ENCODE measurements at places on chromosomes 16 and 17.

DNA sequence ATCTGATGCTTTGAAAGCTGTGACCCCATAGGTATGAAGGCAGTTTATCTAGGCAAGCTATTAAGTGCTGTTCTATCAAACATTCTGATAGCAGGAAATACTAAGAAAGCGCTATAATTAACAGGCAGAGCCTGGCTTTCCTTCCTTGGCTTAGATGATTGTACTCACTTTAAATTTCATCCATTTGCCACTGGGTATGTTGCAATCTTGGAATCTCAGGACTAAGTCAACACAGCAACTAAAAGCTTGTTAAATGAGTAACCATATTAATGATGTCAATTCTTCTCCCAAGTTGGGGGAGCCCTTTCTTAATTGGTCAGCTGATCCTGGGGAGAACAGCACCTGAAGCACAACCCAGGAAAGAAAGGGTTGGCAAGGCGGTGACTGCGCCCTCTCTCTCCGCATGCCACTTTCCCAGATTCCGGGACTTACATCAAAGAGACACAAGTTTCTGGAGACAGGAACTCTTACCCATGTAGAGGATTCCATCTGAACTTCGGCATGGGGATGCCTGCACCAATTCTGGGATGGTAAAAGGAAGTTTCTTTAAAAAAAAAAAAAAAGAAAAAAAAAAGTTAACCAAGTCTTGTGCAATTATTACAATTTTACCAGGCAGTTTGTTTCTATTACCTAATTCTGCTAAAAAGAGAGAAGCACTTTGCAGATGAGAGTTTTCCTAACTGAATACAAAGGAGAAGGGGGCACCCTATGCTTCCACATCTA, 54.4 kb upstream of the ICAM2 start:
- peak; percentile 75 for DNase-seq

DNA sequence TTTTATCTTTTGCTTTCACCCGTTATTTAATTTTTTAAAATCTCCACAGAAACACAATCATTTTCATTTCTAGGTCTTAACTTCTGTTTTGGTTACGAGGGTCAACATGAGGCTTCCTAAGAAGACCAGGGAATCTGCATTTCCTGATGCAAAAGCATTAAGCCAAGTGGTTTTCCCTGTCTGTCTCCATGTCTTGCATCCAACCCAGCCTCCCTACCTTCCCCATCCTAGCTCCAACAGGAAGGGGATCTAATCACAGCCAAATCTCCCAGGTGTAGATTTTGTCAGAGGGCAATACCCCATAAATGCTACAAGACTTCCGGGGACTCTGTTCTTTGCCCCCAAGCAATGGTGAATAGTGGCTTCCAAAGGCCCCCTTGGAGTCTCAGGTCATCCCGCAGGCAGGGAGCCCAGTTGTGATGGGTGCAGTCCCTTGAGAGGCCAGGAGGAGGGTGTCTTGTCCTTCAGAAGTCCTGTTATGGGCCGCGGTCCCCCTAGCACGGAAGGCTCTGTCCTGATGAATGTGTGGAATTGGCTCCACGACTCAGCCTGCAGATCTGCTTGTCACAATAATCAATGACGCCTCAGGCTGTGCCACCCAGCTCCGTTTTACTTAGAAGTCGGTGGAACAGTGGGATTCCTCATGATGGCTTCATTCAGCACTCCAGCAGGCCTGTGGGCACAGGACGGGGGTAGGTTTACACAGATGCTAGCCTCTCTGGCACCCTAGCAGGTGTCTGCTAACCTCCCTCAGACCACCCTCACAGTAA, 141.1 kb downstream of the RGS9 start:
- DNase-seq: peak; percentile 41

GRCh38 chr17:21129023-21129681, 2.4 kb downstream of the DHRS7B start:
- DNase-seq: peak; percentile 69

DNA sequence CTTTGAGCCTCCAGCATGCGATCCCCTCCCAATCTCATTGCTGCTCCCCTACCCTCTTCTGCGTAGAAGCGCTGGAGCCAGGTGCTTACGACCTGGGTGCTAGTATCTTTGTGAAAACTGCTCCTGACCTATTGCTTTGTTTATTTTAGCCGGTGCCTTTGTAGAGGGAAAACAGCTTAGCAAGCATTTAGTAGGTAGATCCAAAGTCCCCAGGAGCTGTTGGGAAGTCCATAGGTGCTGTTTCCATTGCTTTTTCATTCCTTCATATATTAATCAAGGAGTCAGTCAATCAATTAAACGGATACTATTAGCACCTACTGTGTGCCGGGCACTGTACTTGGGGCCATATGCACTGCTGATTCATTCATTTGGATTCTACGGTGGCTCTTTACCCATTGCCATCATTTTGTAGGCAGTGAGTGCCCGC, 497.6 kb downstream of the WWOX start:
- no peak for DNase-seq

GRCh38 chr17:80007939-80008338, 27.7 kb downstream of the TBC1D16 start:
- DNase-seq: no peak

GRCh38 chr16:17510567-17510966, 39.8 kb upstream of the XYLT1 start:
- peak; percentile 89 for DNase-seq

GRCh38 chr16:22053921-22054341, 38.4 kb upstream of the VWA3A start:
- no peak for DNase-seq

DNA sequence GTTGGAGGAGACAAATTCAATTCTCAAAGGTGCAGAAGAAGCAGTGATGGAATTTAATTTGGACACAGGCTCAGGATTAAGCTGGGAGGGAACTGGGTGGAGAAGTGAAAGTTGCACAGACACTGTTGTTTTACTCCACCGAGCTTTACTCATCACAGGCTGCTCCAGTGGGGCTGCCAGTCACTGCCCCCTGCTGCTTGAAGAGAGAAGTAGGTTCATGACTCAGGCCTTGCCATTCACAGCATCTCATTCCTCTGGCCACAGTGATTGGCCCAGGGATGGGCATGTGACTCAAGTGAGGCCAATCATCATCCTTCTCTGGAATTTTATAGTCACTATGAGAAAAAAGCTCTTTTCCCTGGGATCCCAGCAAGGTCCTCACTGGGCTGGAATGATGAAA, 11.8 kb downstream of the GNAO1 start:
- peak; percentile 20 for DNase-seq

- no peak for DNase-seq
These were observed 46.1 kb downstream of the GTF3C1 start for GRCh38 chr16:27503662-27504061.

- DNase-seq: no peak
These were observed 9.6 kb downstream of the SLX4 start for GRCh38 chr16:3601614-3602319.

DNA sequence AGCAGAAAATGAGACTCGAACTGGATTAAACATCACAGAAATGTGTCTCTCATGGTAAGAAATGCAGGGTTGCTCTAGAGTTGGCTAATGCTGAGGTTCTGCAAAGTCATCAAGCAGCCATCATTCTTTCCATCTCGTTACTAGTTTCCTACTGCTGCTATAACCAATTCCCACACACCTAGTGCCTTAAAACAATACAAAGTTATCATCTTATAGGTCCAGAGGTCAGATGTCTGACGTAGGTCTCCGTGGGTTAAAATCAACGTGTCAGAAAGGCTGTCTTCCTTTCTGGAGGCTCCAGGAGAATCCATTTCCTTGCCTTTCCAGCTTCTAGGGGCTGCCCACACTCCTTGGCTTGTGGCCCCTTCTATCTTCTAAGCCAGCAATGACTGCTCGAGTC, 118.6 kb downstream of the STX8 start:
- no peak for DNase-seq

GRCh38 chr16:77585379-77586251, 136.7 kb upstream of the NUDT7 start:
- peak; percentile 74 for DNase-seq

DNA sequence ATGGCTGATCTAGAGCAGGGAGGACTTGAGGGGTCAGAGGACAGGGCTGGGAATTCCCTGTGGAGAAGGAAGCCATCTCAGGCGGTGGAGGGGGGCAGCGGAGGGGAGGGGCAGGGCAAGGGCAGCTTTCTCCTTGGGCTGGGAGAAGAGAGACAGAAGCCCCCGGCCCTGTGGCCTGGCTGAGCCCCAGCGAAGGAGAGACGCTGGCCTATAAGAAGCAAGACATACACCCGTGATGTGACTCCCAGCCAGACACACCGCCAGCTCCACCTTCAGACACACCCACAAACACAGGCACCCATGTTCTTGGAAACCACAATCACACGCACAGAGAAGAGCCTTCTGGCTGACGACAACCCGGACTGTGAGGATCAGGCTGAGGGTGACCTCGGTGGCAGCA, 10.0 kb downstream of the TRPV3 start:
- no peak for DNase-seq

DNA sequence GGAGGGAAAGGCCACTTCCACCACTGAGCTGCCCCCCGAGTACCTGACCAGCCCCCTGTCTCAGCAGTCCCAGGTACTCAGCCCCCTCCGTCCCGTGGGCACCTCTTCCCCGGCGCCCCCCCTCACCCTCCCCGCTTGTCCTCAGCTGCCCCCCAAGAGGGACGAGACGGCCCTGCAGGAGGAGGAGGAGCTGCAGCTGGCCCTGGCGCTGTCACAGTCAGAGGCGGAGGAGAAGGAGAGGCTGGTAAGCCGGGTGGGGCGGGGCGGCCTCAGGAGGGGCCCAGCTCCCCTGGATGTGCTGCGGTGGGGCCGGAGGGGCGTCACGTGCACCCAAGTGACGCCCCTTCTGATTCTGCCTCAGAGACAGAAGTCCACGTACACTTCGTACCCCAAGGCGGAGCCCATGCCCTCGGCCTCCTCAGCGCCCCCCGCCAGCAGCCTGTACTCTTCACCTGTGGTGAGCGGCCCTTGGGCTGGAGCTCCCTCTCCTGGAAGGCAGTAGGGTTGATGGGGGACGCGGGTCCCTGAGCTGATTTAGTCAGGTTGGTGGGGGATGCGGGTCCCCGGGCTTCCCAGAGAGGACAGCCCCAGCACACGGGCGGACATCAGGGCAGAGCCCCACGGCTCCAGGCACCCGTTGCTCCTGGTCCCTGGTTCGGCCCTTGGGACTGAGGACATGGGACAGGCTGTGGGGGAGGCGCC, 9.5 kb upstream of the MRPL12 start:
- no peak for DNase-seq

DNA sequence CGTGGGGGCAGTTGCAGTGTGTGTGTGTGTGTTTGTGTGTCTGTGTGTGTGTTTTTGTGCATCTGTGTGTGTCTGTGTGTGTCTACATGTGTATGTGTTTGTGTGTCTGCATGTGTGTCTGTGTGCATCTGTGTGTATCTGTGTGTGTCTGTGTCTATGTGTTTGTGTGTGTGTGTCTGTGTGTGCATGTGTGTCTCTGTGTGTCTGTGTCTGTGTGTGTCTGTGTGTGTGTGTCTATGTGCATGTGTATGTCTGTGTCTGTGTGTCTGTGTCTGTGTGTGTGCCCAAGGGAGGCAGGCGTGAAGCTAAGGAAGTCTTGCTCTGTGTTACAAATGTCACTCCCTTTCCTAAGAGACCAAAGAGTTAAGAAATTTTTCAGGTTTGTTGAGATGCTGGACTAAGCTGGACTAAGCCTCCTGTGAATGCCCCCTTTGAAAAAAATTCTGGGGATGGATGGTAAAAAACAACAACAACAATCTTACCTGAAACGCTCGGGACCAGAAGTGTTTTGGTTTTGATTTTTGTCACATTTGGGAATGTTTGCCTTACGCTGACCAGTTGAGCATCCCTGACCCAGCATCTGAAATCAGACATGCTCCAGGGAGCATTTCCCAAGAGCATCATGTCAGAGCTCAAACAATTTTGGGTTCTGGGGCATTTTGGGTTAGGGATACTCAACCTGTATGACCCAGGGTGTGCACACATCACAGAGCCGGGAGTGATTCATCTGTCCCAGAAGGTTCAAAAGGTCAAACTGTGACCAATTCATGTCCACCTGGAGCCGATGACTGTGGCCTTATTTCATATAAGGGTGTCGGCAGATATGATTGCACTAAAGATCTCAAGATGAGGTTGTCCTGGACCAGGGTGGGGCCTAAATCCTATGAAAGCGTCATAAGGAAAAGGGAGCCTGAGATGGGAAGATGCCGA, 48.6 kb upstream of the ZNF469 start:
- no peak for DNase-seq

GRCh38 chr17:57701124-57701523, 44.0 kb downstream of the CCDC182 start:
- no peak for DNase-seq

DNA sequence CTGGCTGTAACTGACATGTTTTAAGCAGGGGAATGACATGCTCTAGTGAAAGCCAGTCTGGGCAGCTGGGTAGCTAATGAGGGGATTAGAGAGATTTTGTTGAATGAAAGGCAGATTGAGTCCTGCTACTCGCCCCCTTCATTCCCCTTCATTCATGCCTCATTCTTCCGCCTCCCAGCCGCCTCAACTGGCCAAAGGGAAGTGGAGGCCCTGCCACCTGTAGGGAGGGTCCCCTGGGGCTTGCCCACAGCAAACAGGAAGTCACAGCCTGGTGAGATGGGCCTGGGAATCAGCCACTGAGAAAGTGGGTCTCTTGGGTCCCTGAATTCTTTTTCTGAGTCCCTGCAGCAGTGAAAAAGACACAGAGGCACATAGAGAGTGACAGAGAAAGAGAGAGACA, 1.1 kb upstream of the CD19 start:
- no peak for DNase-seq

GRCh38 chr17:27241346-27241946, 52.5 kb upstream of the WSB1 start:
- peak; percentile 51 for DNase-seq

- DNase-seq: peak; percentile 96
These were observed 252.1 kb downstream of the PHKB start for GRCh38 chr16:47713225-47713595.

- no peak for DNase-seq
These were observed 42.6 kb upstream of the CHMP6 start for GRCh38 chr17:80948976-80949450.

- DNase-seq: peak; percentile 94
These were observed 8.1 kb downstream of the CES4A start for GRCh38 chr16:66996324-66996982.

GRCh38 chr17:2721603-2722002, 10.0 kb upstream of the CLUH start:
- DNase-seq: no peak

- peak; percentile 91 for DNase-seq
These were observed 11.2 kb upstream of the CEP20 start for GRCh38 chr16:15899538-15900100.

GRCh38 chr17:74045608-74046280, 157.7 kb upstream of the RPL38 start:
- DNase-seq: no peak

DNA sequence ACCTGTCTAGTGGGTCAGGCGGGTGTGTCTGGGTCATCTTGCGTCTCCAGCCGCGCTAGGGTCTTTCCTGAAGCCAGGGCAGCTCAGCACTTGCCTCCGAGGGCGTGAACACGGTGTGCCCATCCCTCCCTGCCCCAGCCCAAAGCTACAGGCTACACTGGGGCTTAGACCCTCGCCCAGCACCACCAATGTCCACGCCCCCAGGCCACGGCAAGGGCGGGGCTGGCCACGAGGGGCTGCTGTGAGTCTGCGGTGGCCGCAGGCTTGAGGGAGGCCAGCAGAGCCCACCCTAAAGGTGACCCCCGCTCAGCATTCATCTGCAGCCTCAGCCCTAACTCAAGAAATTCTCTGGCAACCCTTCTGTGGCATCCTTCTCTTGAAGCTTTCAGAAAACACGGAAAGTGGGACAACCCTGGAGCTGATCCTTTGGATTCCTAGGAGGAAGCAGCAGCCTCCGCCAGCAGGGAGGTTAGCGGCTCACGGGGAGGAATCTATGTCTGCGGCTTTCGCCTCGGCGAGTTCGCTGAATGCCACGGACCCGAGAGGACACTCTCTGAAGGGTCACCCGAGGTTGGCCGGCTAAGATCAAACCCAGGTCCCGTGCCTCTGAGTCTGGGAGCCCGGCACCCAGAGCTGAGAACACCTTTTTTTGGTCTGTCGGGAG, 41.7 kb downstream of the TIMM22 start:
- no peak for DNase-seq

- no peak for DNase-seq
These were observed 33.8 kb downstream of the DEF8 start for GRCh38 chr16:89982318-89982717.

Measured in fibroblast of mammary gland (primary cell).